ENCODE measurements at places on chromosomes 6 and 20.

DNA sequence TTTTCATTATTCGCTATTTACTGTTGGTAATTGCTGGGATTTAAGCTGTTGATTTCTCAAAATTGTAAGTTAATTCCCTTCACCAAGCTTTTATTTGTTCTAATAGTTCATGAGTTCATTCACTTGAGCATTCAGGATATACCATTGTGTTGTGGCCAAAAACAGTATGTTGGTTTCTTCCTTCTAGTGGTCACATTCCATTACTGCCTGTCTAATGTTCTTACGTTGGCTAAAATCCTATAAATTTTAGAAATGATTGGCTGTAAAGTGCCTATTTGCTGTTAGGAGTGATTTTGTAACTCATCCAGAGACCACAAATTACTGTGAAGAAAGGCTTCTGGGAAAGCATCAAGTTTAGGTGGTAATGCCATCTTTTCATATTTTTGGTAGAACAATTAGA lies 76.3 kb downstream of the FARS2 start:
- no peak for DNase-seq

DNA sequence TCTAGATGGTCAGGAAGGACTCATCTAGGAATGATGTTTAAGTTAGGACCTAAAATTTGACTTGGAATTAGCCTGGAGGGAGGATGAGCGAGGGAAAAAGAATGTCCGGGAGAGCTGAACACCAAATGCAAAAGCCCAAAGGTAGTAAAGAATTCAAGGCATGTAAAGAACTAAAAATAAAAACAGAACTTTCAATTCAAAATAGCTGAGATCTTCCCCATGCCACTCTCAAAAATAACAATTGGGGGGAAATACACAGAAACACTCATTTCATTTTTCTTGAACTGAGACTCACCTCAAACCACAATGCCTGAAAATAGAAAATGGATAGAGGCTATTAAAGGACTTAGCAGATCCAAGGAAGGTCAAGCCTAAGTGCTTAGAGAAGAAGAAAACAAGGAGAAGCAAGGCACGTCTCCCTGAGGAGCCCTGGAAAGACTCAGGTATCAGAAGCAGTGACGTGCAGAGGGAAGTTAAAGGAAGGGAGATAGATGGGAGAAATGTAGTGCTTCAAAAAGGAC lies 10.4 kb downstream of the PXT1 start:
- no peak for DNase-seq

GRCh38 chr6:148472171-148473105 lies 129.8 kb downstream of the SASH1 start:
- no peak for DNase-seq

DNA sequence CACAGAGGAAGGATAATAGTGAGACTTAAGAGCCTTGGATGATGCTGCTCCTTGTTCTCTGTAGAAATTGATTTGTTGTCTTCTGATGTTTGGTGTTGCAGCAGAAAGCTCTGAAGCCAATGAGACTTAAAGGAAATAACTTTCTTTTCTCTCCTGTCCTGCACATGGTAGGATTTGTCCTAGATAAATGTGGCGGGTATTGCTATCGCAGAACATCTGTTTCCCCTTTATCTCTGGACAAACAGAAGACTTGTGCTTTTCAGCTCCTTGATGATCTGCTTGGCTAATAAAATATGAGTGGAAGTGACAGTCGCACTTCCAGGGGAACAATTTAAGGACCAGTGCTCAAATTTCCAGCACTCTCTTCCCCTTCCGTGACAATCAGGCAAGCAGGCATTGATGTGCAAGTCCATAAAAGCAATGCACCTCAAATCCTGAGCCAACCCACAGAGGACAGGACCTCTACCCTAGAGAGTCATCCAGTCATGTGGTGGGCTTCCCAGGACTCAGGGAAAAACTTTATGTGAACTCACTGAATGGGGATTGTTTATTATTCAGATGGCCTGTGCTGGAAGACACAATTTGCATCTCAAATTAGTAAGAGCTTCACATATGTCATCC lies 9.9 kb upstream of the NCR2 start:
- DNase-seq: no peak

DNA sequence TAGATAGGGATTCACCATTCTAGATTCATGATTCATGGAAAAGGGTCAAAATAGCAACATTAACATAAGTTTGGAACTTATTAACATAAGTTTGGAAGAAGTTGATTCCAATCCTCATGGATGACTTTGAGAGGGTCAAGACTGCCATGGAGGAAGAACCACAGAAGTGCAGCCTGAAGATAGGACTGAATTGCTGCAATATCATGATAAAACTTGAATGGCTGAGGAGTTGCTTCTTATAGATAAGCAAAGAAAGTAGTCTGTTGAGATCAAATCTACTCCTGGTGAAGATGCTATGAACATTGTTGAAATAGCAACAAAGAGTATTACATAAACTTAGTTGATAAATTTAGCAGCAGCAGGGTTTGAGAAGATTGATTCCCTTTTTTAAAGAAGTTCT lies 62.2 kb downstream of the GMDS start:
- no peak for DNase-seq

DNA sequence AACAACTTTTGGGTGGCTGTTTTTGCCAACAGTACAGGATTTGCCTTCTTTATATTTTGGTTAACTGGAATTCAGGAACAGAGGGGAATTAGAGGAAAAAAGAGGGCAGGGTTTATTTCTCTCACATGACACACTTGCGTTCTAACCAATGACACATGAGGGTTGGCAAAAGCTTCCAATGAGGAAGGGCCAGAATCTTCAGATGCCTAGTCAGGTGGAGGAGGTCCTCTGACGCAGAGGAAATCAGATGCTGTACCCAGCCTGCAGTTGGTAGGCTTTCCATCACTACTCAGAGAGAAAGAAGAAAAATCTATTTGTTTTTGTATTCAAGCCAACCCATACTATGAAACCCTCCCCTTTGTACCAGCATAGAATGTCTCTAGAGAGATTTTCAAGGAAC lies 20.8 kb downstream of the TM9SF4 start:
- no peak for DNase-seq

- no peak for DNase-seq
These were observed 175.9 kb downstream of the SOX4 start for GRCh38 chr6:21769405-21769861.

- DNase-seq: no peak
These were observed 73.3 kb downstream of the TMEM244 start for GRCh38 chr6:129787816-129788215.

DNA sequence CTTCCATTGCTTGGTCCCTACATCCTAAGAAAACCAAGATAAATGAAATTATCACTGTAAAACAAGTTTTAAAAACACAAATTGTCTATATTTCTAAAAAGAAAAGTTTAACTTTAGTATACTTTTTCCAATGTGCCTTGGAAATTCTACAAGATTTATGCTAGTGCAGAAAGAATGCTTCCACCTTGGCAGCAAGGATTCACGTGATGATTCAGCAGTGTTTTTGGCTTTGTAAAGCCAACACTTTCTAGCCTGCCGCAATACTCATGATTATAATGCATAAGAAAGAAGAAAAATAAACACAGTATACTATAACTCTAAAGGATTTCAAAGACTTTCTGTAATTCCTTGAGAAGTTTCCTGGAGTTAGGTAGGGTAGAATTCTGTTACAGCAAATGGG lies 442.7 kb downstream of the TENT5A start:
- DNase-seq: no peak

DNA sequence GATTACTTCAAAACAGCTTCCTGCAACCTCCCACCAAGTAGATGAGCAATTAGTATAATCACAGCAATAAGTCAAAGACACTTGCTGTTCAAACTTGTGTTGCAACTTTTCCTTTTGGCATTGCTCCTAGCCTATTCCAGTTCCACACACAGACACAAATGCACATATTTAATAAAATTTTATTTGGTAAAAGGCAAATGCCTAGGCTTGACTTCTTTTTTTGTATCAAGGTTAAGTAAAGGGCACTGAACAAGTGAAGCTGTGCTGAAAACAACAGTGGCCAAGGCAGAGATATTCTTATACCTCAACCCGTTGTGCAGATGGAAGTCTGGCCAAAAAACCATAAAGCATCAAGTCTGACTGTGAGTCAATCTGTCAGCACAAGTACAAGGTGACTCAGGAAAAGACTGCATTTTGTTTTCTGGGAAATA lies 708.4 kb upstream of the CITED2 start:
- no peak for DNase-seq

GRCh38 chr20:4299773-4300172 lies 284.4 kb upstream of the RNF24 start:
- DNase-seq: no peak

- no peak for DNase-seq
These were observed 81.9 kb upstream of the CCN6 start for GRCh38 chr6:111971866-111972532.

DNA sequence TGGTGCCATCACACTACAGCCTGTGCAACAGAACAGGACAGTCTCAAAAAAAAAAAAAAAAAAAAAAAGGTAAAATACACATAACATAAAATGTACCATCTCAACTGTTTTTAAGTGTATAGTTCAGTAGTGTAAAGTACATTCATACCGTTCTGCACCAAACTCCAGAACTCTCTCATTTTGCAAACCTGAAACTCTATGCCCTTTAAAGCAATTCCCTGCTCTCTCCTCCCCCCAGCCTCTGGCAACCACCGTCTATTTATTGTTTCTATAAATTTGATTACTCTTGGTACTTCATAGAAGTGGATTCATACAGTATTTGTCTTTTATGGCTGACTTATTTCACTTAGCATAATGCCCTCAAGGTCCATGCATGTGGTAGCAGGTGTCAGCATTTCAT lies 12.9 kb downstream of the RIPOR2 start:
- no peak for DNase-seq

GRCh38 chr20:8073024-8073832 lies 53.7 kb upstream of the TMX4 start:
- DNase-seq: no peak

DNA sequence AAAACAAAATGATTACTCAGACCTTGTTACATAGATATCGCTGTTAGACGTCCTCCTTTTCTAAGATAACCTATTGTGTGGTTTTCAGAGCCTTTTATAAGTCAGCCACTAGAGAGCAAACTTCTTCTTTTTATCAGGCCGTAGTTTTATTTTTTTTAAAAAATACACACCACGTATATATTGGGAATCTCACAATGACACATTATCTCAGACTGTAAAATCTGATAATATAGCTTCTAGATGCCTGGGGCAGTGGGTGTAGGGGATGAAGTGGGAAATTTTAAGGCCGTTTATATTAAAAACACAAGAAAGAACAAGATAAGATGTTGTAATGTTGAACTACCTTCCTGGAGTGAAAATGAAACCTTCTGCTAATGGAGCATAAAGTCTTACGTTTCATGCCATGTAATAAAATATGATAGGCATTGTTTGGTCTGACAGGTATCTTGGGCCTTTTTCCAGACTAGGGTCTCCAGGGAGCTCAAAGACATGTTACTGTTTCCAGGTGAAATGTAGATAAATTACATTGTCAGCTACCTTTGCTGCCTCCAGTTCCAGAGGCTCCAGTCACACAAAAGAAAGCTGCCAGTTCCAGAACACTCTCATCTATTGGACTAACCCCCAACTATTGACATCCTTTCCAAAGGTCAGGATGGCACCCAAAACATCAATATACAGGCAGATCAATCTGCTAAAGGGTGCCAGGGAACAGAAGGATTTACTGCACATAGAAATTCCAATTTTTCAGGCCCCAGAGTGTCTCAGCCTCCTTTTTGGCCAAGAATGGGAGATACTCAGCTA lies 130.2 kb upstream of the AKIRIN2 start:
- no peak for DNase-seq

DNA sequence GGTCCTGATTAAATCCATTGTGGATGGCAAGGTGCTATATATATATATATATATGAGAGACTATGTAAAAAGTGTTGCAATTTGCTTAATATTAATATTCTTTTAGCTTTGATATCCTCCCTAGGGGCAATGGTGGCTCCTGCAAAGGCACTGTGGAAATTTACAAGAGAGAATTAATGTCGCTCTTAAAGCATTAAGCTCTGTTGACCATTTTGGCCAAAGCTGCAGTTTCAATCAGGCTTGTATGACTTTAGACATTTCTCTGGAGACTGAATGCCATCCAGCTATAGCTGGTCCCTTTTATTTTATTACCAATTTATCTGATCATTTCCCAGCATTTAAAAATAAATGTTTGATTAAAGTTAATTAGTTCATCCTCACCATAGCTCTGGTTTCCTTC lies 155.3 kb downstream of the JARID2 start:
- DNase-seq: no peak

DNA sequence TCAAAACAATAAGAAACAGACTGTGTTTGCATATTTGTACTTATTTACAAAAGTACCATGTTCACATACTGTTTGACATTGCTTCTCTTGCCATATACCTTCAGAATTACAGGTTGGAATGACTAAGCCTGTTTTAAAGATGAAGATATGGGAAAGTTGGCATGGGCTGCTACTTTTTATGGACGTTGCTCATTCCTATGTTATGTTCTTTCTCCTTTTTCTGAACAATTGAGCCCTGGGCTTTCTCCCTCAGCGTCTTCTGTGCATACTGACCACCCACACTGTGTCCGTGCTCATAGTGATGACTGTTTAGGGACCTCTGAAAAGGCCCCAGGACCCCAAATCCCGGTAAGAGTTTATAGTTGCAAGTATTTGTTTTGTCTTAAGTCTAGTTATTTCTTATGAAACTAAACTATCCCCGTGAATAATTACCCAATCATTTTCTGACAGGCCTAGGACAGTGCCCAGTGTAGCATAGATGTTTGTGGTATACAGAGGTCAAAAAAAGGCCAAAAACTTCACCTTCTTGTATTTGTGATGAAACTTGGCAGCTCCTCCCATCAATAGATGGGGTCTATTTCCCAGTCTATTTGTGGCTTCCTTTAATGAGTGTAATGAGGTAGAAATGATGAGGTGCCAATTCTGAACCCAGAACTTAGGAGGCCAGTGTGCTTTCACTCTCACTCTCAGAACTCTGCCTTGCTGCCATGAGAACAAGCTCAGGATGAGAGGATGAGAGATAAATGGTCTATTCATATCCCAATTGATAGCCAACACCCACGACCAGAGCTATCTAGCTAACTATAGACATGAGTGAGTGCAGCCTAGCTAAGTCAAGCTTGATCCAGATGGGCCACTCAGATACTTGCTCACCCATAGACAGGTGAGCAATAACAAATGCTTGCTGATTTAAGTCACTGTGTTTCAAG lies 40.9 kb downstream of the GSTA4 start:
- no peak for DNase-seq

DNA sequence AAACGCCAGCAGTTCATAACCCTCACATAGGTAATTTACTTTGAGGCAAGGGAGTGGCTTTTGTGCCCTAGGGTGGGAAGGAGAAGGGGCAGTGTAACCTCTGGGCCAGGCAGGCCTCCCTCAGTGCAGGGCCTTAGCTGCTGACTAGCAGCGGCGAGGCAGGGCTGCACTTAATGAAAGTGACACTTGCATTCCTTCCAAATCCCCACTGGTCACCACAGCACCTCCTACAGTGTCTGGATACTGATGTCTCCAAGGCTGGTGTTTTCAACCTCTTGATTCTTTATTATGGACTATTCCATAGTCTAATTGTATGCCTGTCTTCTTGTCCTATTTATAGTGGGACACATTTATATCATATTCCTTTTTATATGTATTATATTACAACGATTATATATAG lies 152.7 kb downstream of the LY86 start:
- DNase-seq: no peak

GRCh38 chr6:12594530-12594893 lies 122.1 kb upstream of the PHACTR1 start:
- DNase-seq: no peak

GRCh38 chr20:54485631-54486030 lies 10.2 kb downstream of the DOK5 start:
- DNase-seq: no peak

- no peak for DNase-seq
These were observed 41.6 kb upstream of the PMEPA1 start for GRCh38 chr20:57751411-57751810.

Data from D721Med (cell line).